AG04449 (cell line): ENCODE measurements at places on chromosomes 5 and 9.
A peak's percentile ranks its signal among the peaks of the same experiment; 100 is the strongest.

DNA sequence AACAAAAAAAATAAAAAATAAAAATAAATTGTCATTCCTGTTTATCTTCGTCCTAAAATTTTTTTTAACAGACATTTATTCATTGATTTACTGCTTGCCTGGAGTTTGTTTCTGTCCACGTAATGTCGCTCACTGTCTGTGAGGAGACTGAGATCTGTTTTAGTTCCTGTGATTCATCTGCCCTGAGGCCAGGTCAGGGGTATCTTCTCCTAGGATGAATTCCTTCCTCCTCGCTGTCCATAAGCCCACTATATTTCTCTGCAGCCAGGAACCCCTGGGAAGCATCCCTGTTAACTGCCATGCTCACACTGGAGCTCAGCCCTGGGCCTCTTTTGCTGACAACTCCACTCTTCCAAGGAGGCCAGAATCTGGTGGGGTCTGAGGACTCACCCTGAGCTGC is 682.0 kb downstream of the MTRR start:
- no peak for DNase-seq

DNA sequence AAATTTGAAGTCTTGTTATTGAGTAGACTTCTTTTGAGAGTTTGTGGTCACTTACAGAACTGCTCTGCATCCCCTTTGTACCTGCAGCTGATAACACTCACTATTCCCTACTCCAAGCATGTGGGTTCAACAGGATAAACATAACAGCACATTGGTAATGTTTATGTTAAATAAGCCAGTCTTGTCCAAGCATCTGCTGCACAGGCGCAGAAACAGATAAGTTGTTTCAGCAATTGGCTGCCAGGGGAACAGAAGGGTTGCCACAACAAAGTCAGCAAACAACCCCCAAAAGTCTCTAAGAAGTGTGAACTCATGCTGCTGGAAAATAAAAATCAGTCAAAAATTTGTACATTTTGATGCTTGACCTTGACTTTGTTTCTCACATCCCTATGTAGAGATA is 174.6 kb downstream of the GDNF start:
- DNase-seq: no peak

DNA sequence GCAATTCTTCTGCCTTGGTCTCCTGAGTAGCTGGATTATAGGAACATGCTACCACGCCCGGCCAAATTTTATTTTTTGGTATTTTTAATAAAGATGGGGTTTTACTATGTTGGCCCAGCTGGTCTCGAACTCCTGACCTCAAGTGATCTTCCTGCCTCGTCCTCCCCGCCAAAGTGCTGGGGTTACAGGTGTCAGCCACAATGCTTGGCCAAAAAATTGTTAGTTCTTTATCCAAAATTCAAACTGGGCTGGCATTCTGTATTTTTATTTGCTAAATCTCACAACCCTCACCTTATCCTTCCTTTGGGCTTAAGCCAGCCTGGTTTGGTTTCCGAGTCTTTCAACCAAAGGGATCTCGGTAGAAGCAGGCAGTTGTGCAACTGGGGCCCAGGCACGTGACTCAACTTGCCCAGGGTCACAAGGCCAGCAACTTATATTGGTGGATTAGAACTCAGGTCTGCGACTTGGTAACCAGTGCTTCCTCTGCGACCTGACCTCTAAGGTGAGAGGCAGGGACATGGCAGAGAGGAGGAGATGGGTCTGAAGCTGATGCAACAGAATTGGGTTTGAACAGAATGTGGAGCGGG is 26.5 kb upstream of the BOD1 start:
- no peak for DNase-seq

DNA sequence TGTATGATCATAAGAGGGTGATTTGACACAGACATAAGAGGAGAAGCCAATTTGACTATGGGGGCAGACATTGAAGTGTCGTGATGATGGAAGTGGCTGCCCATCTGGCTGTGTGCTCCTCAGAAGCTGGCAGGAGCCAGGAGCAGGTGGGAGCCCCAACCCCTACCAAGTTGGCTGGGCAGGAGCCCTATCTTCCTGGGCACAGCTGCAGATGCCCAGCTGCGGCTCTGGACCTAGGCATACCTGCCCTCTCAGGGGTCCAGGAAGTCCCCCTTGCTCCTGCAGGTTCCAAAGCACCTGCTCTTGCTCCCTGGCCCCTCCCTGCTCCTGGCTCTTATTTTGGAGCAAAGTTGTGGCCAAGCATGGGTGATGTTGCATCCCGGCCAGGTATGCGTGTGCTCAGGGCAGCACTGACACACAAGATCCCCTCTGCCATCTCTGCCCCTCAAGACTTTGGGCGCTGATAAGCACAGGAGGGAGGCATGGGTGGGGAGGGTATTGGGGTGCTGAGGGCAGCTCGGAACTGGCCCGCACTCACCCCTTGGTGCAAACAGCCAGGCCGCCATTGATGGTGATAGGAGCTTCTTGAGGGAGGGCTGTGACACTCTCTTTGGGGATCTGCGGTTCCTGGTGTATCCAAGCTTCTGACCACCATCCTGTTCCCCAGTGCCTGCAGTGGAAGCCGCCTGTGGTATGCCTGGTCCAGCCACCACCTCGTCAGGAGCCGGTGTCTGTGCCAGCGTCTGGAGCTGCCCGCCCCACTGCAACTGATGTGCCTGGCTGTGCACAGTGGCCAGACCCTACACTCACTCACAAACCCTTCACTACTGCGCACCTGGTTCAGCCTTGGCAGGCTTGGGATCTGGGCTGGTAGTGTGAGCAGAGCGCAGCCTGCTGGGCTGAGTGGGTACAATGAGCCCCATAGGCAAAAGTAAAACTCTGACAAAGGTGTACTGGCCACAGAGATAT is 230.9 kb downstream of the CDH9 start:
- no peak for DNase-seq

DNA sequence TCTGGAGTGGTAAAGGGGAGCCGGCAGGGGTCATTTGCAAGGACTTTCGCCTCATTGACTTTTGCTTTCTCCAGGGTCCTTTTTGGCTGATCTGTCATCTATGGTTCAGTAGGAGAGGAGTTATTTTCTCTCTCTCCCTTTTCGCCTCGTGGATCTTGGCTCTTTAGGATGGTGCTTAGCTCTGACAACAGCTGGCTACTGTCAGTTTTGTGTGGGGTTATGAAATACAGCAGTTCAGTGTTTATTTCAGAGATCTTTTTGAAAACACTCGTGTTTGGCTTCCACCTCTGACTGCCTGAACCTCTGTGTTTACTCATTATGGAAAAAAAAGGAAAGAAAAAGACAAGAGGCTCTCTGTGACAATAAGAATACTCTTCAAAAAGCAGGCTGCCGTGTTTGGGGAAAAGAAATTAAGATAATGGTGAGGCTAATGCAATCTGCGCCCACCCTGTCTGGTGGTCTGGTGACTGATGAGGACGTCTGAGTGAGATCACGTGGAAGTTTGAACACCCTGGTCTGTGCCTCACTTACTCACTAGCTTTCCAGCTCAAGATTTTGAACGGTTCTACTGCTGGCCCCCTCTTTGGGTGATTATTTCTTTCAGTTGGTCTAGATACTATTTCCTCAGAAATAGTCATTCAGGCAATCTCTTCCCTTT is 567.7 kb downstream of the CAAP1 start:
- DNase-seq: no peak

DNA sequence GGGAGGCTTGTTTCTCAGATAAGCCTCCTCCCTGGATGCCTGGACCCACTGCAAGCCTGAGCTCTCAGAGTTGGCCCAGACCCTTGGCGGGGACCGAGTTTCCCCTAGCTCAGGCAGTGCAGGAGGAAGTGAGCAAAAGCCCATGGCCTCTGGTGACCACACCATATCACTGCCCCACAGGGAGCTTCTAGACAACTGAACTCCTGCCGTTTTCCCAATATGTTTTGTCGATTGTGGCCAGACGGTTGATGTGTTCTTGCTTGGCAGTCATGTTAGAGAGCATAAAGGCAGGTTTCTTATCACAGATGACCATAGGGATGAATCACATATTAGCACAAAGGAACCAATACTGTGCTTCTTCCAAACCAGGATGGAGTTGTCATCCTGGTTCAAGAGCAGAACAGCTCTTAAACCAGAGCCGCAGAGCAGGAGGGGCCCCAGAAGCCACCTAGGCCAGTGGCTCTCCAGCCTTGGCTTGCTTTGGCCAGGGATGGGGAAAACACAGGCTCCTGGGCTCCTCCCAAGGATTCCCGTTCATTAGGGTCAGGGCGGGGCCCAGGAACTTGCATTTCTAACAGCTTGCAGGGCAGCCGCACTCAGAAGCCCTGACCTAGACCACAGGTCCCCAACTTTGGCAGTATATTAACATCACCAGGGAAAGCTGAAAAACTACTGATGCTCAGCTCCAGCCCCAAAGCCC is 113.1 kb upstream of the TBC1D2 start:
- no peak for DNase-seq

GRCh38 chr5:66967102-66967501 is 229.5 kb downstream of the CD180 start:
- DNase-seq: peak; percentile 66

GRCh38 chr9:32431940-32432555 is 47.6 kb downstream of the ACO1 start:
- no peak for DNase-seq

GRCh38 chr5:56142614-56143372 is 90.3 kb downstream of the ANKRD55 start:
- DNase-seq: no peak

GRCh38 chr5:65809817-65810531 is 88.0 kb downstream of the NLN start:
- DNase-seq: no peak

- no peak for DNase-seq
Observed at GRCh38 chr5:142193114-142193428, 84.5 kb downstream of the NDFIP1 start.

DNA sequence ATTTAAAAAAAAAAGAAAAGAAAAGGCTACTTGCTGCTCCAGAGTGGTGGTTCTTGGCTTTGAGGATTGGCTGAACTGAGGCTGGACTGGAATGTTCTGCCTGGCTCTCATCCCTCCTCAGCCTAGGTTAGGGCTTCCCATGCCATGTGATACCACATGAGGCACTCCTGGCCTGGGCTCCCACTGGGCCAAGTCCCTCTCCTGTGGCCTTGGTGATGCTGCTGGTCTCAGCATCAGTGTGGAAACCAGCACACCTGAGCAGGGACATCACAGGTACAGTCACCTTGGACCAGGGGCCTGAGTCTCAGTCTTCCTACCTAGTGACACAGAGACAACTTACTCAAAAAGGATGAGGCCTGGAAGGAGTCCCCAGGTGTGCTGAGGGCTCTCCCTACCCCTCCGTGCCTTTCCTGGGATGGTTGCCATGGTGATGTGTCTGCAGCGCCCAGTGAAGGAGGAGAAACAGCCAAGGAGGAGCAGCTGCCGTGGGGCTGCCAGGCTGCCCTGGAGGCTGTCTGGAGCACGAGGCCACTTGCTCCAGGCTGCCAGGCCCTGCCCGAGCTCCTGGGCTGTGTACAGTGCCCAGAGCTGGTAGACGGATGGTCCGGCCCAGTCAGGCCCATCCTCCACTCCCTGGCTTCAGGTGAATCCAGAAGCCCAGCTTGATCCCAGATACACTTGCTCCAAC is 71.0 kb downstream of the WNK2 start:
- no peak for DNase-seq

DNA sequence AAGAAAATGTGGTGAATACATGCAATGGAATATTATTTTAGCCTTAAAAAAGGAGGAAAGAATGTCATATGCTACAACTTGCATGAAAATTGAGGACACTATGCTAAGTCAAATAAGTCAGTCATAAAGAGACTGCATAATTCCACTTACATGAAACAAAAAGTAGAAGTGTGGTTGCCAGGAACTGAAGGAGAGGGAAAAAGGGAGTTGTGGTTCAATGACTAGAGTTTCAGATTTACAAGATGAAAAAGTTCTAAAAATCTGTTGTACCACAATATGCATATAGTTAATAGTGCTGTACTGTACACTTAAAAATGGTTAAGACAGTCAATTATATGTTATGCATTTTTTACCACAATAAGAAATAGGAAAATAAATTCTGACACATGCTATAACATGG is 95.4 kb downstream of the SLC44A1 start:
- DNase-seq: no peak

DNA sequence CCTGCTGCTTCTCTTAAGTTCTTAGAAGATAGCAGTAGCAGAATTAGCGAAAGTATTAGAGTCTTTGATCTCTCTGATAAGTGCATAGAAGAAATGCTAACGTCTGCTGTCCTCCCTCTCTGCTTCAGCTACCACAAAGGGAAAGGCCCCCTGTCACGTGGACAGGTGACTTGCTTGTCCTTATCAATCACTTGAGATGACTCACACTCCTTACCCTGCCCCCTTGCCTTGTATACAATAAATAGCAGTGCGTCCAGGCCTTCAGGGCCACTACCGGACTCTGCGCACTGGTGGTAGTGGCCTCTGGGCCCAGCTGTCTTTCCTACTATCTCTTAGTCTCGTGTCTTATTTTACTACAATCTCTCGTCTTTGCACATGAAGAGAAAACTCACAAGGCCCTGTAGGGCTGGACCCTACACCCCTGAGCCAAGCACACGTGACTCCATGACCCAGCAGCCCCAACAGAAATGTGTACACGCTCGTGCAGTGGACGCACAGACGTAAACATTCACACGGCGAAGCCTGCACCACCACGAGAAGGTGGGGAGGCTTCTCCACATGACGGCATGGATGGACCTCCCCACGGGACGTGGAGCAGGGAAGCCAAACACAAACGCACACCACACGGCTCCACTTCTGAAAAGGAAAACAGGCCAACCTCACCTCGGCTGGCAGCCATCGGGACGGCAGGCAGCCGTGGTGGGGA is 38.3 kb downstream of the PNPLA7 start:
- DNase-seq: no peak

DNA sequence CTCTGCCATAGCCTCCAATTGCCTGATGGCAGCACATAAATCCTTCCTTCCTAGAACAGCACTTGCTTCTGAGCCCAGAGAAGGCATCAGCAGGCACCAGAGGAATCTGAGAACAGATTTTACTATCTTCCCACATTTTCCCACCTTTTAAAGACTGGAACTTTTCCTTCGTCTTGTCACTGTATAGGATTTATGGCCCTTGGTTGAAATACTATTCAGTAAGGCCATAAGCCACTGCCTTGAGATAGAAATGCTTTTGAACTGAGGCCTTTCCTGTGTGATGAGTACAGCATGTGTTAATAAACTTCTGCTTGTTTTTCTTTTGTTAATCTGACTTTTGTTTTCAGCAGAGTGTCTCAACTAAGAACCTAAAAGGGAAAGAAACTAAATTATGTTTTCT is 84.3 kb downstream of the MRPS27 start:
- no peak for DNase-seq
